Stimulated activated CD8-positive, alpha-beta memory T cell treated with anti-CD3 and anti-CD28 coated beads, Interleukin-4, amount 100 ng/mL, for 1 hour (primary cell): ENCODE measurements at places on chromosomes 11 and 22.

- DNase-seq: no peak
These were observed 4.3 kb upstream of the ACR start for GRCh38 chr22:50733521-50734342.

GRCh38 chr11:16809886-16810668, 71.6 kb downstream of the C11orf58 start:
- no peak for DNase-seq

- no peak for DNase-seq
These were observed 1.1 kb upstream of the VSIG2 start for GRCh38 chr11:124753205-124753604.

GRCh38 chr22:48173061-48173772, 1410.8 kb downstream of the TBC1D22A start:
- no peak for DNase-seq

GRCh38 chr11:59999691-60000090, 17.3 kb upstream of the OOSP4B start:
- DNase-seq: no peak
